ENCODE measurements at places on chromosomes 16 and 17.
A peak's percentile ranks its signal among the peaks of the same experiment; 100 is the strongest.

DNA sequence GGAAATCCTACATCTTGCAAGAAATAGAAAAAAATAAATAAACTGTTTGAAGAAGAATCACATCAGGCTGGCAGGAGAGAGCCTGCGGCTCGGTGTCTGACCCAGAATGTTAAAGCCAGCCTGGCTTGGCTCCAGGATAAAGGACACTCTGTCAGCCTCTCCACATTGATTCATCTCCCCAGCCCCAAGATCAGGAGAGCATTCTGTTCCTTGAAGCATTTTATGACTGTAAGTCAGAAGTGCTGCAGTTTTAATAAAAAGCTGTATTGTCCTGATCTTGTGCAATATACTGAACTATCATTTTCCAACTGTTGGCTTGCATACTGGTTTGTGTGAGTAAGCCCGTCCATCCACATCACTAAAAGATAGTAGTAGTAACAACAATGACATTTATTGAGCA lies 426.6 kb downstream of the HAPSTR1 start:
- DNase-seq: no peak

GRCh38 chr16:77359065-77359502 lies 75.8 kb downstream of the ADAMTS18 start:
- DNase-seq: no peak

DNA sequence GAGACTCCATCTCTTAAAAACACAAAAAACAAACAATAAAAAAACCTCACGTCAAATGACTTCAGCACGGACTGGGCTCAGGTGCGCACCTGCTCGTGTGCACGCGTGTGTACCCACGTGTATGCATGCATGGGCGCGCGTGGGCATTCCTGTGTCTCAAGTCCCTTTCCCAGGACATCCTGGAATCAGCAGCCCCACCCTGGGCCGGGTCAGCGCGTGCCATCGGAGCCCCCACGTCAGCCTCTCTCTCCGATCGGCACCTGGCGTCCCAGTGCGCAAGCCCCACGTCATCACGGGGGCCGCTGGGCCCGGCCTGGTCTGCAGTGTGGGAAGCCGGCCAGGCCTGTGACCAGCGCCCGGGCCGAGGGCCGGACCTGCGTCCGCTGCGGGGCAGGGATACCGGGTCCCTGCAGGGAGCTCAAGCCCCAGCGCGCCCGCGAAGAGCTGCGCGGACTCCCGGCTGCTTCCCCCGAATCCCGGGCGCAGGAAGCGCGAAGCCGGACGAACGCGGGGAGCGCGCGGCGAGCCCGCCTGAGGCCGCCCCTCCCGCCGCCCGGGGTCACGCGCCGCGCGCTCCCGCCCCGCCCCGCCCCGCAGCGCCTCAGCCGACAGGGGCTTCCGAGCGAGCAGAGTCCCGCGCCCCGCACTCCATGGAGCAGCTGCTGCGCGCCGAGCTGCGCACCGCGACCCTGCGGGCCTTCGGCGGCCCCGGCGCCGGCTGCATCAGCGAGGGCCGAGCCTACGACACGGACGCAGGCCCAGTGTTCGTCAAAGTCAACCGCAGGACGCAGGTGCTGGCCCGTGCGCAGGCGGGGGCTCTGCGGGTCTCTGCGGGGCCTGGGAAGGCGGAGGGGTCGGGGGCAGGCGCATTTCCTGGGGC lies at the start of gene FN3K:
FN3K (plus strand) TSS at position 629 of the 880 bp plus-strand sequence; CDS start at position 651, 22 bp downstream.
- no peak for DNase-seq

GRCh38 chr17:29615492-29616299 lies 7.0 kb downstream of the CORO6 start:
- DNase-seq: peak; percentile 69

- no peak for DNase-seq
Measured at GRCh38 chr17:57860414-57860999, 10.7 kb upstream of the MRPS23 start.

DNA sequence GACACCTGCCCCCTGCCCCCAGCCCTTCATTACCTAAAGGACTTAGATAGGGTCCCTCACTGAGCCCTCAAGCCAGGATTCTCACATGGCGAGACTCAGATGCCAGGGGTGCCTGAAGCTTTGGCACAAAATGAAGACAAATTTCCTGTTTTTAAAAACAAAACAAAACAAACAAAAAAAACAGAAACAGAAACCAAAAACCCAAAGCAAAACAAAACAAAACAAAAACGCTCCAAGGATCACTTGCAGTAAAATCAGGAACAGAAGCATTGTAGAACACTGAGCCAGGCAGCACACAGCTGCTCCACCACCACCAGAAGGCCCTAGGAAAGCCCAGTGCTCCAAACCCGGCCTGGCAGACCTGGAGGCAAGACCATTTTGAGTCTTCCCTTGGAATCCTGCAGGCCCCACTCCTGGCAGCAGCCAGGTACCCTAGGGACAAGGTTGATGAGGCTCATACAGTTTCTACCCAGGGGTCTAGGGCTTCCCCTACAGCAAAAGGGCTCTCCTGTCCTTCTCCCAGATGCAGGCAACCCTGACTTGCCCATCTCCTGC lies 20.8 kb downstream of the MYO18A start:
- no peak for DNase-seq

- no peak for DNase-seq
Measured at GRCh38 chr16:12901597-12902461, at the start of gene SHISA9. Gene SHISA9 (plus strand): TSS chr16:12901598.

- DNase-seq: no peak
Measured at GRCh38 chr17:13337151-13337550, 264.6 kb downstream of the HS3ST3A1 start.

DNA sequence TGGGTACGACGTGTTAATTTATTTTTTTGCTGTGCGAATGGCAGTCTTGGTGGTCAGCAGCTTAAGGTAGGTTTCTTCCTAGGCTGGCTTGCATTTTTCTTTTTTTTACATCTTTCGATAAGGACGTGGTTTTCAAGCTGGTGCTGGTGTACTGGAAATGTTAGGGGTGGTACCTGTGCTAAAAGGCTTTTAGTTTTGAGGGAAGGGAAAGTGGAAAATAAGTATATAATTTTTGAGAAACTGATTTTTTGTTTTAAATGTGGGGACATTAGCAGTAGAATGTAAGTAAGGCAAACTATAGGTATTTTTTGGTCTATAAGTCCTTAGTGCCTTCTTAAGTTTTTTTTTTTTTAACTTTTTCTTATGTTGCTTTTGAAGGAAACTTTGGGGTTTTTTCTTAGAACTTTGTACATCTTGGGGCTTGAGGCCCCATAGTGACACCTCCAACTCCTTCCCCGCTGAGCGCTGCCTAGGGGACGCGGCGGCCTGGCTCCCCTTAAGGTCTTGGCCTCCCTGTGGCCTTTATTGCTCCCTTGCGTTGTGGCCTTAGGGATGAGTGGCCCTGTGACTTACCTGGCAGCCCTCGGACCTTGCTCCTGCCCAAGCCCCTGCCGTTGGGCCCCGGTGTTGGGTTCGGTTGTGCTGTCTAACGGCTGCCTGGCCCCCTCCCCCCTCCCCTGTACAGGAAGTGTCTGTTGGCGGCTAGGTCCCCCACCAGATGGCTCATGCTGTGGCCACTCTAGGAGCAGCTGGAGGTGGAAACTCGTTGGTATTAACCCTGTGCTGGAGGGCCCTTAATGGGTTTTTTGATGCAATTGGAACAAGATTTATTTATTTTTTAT lies 88.0 kb upstream of the RPRML start:
- peak; percentile 62 for DNase-seq

DNA sequence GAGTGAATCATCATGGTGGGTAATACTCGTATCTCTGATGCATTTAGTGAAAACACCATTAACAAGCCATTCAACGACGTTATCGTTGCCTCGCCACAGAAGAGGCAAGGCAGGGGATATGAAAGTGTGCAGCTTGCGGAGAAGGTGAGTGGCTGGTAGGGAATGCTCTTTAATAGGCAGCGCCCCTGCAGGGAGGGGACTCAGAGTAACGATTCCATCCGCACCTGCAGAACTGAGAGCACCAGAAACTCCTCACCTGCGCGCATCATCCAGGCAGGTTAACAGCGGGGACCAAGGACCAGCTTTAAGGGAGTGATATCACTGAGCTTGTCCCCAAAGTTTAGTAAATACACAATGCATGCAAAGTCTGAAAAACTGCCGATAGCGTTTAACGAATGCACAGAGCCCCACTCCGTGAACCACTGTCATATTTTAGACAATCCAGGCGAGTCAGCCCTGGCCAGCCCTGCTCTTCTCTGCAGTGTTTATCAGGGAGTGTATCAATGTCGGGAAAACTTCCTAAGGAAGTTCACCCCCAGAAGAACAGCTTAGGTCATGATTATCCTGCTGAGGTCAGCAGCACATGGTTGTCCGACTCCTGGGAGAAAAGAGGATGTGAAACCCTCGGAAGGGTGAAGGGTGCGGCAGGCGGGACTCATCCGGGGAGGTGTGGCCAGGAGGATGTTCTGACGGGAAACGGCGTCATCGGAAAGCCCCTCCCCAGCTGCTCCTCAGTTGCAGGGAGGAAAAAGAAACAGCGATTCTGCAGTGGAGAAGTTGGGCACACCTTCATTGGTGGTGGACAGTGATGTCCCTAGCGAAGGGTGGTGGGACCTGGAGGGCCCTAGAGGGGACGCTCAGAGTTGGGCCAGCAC lies 68.5 kb upstream of the DNAH17 start:
- peak; percentile 16 for DNase-seq

DNA sequence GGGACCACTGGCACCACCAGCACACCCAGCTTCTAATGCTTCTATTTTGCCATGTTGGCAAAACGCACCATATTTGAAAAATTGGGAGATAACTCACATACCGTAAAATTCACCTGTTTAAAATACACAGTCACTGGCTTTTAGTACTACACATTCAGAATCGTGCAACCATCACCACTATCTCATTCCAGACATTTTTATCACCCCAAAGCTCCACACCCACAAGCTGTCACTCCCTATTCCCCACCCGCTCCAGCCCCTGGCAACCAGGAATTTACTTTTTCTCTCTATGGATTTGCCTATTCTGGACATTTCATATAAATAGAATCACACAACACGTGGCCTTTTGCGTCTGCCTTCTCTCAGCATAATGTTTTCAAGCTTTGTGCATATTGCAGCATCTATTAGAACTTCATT lies 25.0 kb downstream of the PPL start:
- no peak for DNase-seq

DNA sequence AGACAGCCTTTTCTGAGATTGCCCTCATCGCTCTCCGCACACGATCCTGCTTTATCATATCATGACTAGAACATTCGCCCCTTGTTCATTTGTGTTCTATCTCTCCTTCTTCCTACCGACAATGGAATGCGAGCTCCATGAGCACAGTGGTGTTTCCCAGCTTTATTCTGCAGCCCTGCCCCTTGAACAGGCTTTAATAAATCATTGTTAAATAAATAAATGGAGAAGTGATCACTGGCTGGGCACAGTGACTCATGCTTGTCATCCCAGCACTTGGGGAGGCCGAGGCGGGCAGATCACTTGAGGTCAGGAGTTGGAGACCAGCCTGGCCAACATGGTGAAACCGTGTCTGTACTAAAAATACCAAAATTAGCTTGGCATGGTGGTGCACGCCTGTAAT lies 1063.3 kb upstream of the EEF2KMT start:
- DNase-seq: no peak

DNA sequence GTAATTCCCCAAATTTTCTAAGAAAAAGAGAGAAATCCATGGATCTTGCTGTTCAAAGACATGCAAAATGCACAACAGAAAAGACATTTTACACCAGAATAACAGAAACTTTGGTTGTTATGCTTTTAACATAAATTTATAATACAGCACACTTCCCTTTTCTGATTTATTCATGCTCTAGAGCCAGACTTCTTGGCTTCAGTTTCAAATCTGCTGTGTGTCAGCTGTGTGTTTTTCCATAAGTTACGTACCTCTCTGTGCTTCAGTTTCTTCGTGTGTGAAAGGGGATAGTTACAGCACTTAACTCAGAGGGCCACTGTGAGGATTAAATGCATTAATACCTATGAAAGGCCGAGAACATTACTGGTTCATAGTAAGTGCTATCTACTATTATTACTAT lies 6.8 kb upstream of the CCL3L1 start:
- no peak for DNase-seq

GRCh38 chr16:86836503-86837129 lies 258.3 kb downstream of the FOXL1 start:
- DNase-seq: no peak

DNA sequence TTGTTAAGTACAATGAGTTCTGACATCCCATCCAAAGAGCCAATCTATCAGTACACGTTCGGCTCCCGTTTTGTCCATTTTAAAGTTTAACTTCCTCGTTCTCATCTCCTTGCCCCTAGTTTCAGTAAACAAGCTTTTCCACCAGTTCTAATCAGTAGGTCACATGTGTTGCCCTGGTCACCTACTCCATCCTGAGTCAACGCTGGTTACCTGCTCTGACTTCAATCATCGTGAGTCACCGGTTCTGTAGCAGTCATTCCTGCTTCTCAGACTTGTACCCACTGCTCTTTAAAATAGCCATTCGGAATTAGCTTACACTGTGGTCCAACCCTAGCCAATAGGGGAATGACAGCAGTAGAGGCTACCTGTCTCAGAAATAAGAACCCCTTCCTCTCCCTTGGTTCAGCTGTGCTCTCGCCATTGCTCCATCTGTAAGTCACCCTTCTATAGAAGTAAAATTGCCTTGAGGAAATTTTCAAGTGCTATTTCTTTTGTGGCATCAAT lies 191.0 kb downstream of the CPPED1 start:
- DNase-seq: no peak

- DNase-seq: no peak
Measured at GRCh38 chr17:41937970-41938954, 7.8 kb downstream of the ODAD4 start.

GRCh38 chr17:81458628-81459027 lies 54.0 kb downstream of the ACTG1 start:
- DNase-seq: no peak

GRCh38 chr16:1656808-1657617 lies 21.1 kb upstream of the JPT2 start:
- DNase-seq: no peak

DNA sequence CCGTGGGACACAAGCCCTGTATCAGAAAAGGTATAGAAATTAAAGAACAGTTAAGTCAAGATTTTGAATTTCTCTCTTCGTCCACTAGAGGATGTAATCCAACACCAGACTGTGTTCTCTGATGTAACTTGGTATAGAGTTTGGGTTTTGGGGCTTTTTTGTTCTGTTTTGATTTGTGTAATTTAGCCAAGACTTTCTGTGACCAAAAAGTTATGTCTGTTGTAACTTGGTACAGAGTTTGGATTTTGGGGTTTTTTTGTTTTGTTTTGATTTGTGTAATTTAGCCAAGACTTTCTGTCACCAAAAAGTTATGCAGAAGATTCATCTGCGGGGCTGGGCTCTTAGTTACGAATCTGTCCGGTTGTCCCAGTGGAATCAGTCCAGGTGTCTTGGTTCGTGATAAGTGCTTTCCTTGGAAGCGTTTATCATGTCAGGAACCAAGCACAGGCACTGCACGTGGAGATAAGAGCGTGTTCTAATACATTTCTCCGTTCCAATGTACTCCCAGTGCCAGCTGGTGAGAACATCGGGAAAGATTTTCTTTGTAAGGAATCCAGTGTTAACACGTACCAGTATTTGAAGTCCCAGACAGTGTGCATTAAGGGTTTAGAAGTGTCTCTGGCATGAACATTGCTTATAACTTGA lies 44.1 kb upstream of the SEC14L1 start:
- DNase-seq: no peak

- no peak for DNase-seq
Measured at GRCh38 chr17:80720610-80721577, 176.3 kb downstream of the RPTOR start.

- no peak for DNase-seq
Measured at GRCh38 chr16:22789281-22789945, 24.5 kb upstream of the HS3ST2 start.

Measured in activated CD4-positive, CD25-positive, alpha-beta regulatory T cell (primary cell).